ENCODE measurements at places on chromosomes 1 and 21.

DNA sequence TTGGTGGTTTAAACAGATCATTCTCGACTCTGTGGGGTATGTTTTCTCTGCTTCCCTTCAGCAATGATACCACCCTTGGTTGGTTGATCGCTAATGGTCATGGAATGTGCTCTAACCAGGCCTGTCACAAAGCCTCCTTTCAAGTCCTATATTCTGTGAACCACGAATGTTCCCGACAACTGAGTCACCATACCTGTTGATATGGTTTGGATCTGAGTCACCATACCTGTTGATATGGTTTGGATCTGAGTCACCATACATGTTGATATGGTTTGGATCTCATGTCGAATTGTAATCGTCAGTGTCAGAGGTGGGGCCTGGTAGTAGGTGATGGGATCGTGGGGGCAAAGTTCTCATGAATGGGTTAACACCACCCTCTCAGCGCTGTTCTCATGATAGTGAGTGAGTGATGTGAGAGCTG lies 10.2 kb upstream of the CAMK2N1 start:
- no peak for DNase-seq

GRCh38 chr1:21543598-21543997 lies 34.4 kb downstream of the ALPL start:
- no peak for DNase-seq

GRCh38 chr1:11920239-11920903 lies 5.9 kb downstream of the KIAA2013 start:
- DNase-seq = no peak

DNA sequence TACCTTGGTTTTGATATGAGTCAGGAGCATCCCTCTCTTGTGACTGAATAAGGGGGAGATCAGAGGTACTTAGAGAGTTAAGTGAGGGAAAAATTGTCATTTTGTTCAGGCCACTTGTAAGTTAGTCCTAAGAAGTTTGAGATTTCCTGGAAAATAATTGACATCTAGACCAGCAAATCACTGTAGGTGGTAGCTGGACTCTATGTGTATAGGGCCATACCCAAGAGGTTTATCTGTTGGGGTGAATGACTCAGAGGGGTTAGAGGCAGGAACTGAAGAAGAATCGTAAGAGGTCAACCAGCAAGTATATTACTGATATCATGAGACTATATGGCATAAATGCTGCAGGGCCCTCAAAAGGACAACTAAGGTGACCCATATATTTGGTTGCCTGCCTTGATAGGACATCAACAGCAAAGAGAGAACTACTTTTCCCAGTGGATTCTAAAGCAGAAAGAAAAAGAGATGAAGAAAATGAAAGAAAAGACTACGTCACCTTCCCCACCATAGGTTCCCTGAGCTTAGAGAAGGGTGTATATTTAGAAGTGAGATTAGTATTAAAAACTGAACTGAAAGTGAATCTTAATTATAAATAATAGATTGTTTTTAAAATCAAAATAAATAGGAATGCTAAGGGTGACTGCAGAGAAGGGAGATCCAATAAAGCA lies 8.0 kb upstream of the RNPC3 start:
- DNase-seq = no peak

GRCh38 chr1:156126630-156127534 lies 12.4 kb downstream of the LMNA start:
- peak; percentile 92 for DNase-seq

- no peak for DNase-seq
Observed at GRCh38 chr1:63857478-63857877, 83.7 kb downstream of the ROR1 start.

- DNase-seq = no peak
Observed at GRCh38 chr1:182205351-182206022, 144.0 kb upstream of the ZNF648 start.

DNA sequence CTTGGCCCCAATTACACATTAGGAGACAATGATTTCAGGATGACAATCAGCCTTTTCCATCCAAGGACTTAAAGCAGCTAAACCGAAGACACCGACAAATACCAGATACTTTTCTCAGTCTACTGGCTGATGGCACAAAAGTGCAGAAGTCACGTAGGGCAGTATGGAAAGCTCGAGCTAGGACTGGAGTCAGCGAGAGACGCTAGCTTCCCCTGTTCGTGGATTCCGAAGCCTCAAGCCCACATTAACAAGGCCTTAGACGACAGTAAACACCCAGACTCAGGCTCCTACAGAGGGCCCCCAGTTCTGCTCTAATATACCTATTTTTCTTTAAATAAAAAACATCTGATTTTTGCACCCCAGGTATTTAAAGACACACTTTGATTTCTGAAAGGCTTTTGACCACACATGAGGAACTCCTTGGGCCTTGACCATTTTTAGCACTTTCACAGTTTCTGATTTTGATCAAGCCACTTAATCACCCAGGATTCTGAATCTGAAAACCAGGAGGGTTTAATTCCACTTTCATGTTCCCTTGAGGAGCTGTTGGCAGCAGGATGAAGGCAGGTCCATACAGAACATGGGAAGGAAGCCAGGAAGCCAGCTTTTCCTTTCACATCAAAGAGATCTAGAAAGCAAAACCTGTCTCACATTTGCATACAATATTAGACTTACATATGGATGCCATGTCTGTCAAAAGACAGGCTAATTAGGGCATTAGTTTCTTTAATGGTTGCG lies 204.1 kb downstream of the GABPA start:
- no peak for DNase-seq

DNA sequence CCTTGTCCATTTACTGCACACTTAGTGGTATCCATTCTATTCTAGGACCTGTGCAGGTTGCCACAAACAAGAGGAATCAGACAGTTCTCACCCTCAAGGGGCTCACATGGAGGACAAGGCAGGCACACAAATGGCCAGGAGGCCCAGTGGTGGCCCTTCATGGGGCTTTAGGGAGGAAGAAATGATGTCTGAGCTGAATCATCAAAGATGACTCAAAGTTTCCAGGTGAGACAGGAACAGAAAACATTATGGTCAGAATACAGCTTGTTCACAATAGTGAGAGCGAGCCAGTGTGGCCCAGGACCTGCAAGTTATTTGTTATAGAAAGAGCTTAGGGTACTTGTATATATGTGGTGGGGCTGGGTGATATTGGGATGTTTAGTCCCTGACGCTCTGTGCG lies 26.4 kb downstream of the SHISAL2A start:
- peak; percentile 36 for DNase-seq

- DNase-seq = peak; percentile 24
Observed at GRCh38 chr1:171226747-171227370, 21.4 kb upstream of the FMO1 start.

- no peak for DNase-seq
Observed at GRCh38 chr1:37294529-37294928, 179.9 kb upstream of the ZC3H12A start.

- DNase-seq = no peak
Observed at GRCh38 chr1:30472009-30472408, 251.4 kb downstream of the MATN1 start.

GRCh38 chr1:90045853-90046563 lies 51.1 kb downstream of the ZNF326 start:
- DNase-seq = no peak

GRCh38 chr21:35323947-35324346 lies 274.8 kb upstream of the RUNX1 start:
- no peak for DNase-seq

DNA sequence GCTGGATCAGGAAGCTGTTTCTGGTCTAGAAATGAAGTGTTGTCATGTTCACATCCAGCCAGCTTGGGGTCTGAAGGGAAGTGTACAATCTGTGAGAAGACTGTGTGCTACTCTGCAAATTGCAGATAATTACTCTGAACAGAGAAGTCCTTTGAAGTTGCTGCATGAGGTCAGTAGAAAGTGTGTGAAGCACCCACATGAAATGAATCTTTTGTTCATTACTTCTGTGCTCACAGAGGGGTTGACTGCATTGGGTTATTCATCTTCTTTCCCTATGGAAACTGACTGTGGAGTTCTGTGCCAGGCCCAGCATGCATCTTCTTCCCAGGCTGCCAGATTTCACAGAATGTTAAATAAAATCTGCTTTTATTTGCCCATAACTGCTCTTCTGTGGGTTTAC lies 47.1 kb downstream of the CTH start:
- no peak for DNase-seq

DNA sequence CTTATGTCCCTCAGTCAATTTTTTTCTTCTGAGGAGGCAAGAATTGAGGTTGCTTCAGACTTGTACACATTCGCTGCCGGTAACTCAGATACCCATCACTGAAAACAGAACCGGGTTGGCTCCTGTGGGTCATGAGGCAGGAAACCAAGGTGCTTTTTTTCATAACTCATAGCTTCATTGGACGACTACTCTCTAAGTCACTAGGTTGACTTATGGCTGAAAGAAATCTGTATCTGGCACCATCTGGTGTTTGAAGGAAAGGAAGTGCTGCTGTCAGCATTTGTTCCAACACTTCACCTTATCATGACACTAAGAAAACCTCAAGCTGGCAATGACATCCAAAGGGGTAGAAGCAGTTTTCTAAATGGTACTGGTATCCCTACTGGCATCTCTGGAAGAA lies 82.3 kb downstream of the TBX19 start:
- peak; percentile 79 for DNase-seq

DNA sequence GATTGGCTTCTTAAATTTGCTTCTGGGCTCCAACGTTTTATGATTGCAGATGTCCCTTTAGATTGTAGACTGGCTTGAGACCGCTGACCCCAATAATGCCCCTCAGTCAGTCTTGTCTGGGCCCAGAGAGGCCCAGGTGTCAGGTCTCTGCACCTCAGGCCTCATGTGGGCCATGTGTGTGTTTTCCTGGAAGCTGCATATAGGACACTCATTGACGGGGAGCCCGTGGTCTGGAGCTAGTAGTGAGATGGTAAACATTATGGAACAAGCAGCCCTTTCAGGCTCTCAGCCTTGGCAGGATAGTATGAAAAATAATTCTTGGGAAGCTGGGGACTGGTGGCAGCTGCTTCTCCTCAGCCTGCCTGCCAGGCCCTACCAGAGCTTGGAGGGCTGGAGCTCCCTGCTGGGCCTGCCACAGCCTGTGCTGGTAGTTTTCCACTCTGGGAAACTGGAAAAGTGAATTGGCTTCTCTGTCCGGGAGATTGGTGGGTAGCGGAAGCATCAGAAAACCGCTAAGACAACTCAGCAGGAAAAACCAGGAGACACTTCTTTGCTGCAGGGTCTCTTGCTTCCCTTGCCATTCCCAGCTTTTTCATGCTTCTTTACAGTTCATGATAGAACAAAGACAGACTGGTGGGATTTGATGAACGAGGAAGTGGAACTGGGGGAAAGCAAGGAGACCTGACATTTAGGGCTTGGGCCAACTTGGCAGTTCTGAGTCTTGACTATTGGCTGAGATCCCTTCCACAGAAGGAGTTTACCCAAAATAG lies 57.8 kb upstream of the HSD17B7 start:
- no peak for DNase-seq

DNA sequence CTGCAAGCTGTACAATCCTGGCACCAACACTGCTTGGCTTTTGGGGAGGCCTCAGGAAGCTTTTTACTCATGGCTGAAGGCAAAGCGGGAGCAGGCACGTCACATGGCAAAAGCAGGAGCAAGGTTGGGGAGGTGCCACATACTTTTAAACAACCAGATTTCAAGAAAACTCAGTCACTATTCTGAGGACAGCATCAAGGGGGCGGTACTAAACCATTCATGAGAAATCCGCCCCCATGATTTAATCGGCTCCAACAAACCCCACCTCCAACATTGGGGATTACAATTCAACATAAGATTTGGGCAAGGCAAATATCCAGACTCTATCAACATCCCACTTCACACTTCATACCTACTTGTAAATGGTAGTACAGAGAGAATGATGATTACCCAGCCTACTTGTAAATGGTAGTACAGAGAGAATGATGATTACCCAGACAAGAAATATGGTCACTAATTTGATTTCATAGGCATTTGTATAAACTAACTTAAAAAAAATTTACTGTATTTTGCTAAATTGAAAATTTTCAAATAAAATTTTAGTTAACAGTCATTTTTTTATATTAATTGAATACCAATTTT lies 24.9 kb downstream of the ATP5PF start:
- no peak for DNase-seq

- DNase-seq = no peak
Observed at GRCh38 chr1:39990428-39990827, 35.5 kb downstream of the MFSD2A start.

DNA sequence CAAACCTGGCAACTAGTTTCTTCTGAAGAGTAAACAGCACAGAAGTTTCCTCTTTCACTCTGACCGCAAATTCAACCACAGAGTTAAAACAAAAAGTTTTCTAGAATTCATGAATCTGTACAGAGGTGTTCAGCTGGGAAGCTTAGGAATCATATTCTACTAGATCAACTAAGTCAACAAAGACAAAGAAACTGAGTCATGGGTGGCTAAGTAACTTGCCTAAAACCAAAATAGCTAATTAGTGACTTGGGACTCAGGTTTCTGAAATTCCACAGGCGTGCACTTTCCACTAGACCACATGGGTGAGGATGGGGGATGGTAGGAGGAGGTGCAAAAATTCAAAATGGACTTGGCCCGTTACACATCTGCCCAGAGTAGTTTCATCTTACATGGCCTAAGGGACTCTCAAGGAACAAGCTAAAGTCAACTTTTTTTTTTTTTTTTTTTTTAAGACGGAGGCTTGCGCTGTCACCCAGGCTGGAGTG lies 25.8 kb downstream of the PTPN14 start:
- DNase-seq = no peak
